Activated naive CD4-positive, alpha-beta T cell (primary cell): ENCODE measurements at places on chromosomes 16 and 17.

DNA sequence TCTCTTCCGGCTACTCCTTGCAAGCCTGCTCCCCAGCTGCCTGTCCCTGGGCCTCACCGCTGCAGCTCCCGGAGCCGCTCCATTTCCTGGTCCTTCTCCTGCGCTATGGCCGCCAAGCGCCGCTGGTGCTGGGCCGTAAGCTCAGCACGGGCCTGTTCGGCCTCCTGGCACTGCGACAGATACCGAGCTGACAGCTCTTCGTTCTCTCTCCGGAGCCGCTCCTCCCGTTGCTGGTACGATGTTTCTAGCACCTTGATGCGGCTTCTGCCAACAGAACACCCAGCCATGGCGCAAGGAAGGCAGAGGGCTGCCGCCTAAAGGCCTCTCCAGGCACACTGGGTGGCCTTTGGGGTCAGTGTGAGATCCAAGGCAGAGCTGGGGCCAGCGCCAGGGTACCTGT lies 14.9 kb upstream of the MRPL38 start:
- DNase-seq = no peak

DNA sequence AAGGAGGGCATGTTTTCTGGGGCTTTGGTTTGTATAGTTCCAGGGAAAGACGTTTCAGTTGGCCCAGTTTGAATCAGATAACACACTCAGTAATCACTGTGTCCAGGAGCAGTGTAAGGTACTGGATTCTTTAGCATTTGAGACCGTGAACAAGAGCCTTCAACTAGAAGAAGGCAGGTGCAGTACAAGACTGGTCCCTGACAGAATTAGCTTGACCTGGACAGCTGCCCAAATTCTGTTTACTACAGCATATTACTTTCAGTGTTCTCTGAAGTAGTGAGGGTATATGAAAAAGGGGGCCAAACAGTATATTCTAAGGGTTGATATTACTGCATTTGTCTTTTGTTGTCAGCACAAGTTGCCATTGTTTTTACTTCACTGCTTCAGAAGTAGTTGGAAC lies 81.3 kb downstream of the COX10 start:
- no peak for DNase-seq

- DNase-seq = no peak
Measured at GRCh38 chr17:49901460-49902331, 53.8 kb upstream of the TAC4 start.

GRCh38 chr16:48435906-48436305 lies 50.7 kb upstream of the SIAH1 start:
- DNase-seq = no peak

DNA sequence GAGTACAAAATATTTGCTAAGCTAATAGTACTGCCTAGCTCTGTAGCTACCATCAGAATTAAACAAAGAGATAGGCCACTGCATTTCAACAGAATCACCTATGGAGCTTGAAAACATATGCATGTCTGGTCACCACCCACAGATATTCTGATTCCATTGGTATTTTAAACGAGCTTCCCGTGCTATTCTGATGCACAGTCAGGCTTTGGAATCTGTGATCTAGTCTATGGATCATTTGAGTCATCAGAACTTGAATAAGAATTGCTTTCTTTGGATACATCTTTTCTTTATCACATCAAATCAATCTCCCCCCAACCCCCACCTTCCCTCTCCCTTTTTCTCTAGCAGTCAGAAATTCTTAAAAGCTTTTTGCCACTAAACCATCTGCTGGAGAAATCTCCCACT lies 124.7 kb downstream of the NPIPB5 start:
- no peak for DNase-seq
